ENCODE measurements at places on chromosomes 6 and 20.

- DNase-seq = peak; percentile 83
These were observed at the start of gene ITPR3 for GRCh38 chr6:33620856-33621710. ITPR3 (plus strand) TSS chr6:33621322; CDS start chr6:33621603, 281 bp downstream.

GRCh38 chr20:45187693-45188092 is 13.0 kb downstream of the PI3 start:
- DNase-seq = peak; percentile 63

DNA sequence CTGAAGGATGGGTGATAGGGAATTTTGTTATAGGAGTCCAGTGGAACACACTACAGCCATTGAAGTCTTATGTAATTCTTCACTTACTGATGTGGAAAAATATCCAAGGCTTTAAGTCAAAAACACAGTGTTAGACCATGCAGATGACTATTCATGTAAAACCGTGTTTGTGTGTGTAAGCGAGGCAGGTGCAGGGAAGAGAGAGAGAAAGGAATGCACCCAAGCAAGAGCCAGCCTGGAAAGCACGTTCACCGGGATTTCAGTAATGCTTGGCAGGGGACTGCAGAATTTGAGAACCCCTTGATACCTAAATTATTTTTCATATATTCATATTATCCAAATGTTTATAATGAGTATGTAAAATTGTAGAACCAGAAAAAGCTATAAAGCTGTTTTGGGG is 17.9 kb downstream of the RALGAPA2 start:
- DNase-seq = no peak

- no peak for DNase-seq
These were observed 69.3 kb downstream of the PTPN1 start for GRCh38 chr20:50579511-50579910.

GRCh38 chr20:44467289-44467883 is 8.3 kb upstream of the TTPAL start:
- DNase-seq = peak; percentile 66

DNA sequence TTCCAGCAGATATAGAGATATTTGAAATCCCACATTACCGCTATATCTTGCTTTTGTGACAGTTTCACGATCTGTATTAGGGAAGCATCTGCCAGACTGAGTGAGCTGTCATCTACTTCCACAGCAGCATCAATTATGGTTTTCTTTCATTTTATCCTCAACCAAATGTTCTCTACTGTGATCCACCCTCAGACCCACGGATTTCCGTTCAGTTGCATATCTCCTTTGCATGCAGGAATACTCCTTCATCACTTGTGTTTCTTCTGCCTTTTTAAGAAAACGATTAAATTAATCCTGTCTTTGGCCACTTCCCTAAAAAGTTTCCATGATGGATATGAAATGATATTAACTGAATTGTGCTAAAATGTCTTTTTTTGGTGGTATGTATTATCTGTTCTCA is 262.1 kb upstream of the ADGRB3 start:
- no peak for DNase-seq

DNA sequence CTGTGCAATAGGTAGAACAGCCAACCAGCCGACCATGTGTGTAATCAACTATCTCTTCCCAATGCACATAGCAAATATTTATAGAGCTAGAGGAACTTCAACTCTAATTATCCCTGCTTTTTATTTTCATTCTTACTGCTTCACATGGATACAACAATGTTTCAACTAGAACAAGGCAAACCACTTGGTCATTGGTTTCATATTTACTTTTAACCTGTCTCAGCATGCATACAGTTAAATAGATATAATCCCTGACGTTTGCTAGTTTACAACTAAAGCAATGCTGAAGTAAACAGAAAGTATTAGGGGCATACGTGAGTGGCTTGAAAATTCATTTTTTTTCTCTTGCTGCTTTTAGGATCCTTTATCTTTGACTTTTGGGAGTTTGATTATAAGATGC is 318.5 kb upstream of the MAP3K7 start:
- no peak for DNase-seq

- no peak for DNase-seq
These were observed 142.9 kb downstream of the ADGRB3 start for GRCh38 chr6:68777956-68778355.

DNA sequence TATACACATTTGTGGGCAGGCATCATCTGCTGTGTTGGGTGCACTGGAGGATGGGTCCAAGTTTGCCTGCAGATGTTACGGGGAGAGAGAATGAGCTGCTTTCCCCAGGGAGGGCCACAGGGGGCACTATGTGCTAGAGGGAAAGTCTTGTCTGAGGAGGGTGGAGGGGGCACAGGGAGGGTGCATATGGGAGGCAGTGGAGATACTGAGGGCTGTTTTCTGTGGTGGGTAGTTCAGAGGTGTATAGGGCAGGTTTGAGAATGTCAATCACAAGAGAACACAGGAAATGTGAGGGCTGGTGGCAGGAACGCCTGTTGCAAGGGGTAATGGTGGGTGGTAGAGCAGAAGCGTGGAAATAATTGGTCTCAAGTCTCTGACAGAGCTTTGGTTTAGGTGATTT is 7.7 kb upstream of the PTPRA start:
- DNase-seq = peak; percentile 69

DNA sequence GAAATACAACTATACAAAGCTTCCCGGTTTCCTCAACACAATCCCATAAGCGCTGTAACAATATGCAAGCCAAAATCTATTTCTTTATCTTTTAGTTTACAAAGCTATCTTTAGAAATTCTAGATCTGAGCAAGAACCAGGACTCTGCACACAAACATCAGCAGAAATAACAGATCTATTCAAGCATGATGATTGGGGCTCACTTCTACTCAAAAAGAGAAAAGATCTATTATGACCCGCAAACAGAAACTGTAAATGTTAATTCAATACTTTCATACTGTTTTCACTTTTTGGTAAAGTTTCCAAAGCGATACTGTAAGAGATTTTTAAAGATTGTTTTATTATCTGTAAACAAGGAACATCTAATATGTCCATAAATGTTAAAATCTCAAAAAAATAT is 86.6 kb downstream of the SESN1 start:
- DNase-seq = no peak

DNA sequence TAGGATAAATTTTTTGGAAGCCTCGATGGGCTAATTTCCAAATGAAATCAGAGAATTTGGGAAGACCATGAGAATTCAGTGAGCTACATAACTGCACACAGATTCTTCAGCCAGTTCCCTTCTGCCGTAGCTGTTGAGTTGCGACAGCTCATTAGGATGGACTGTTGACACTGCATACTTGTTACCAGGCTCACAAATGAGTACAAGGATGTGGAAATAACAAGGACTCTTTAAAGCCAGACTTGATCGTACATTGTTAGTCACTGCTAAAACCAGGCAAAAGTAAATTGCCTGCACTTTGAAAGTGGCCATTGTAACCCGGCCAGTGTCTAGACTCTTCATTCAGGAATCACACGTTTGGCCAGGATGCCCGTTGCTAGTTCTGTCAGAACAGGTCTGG is 37.0 kb downstream of the NDUFAF5 start:
- DNase-seq = no peak

DNA sequence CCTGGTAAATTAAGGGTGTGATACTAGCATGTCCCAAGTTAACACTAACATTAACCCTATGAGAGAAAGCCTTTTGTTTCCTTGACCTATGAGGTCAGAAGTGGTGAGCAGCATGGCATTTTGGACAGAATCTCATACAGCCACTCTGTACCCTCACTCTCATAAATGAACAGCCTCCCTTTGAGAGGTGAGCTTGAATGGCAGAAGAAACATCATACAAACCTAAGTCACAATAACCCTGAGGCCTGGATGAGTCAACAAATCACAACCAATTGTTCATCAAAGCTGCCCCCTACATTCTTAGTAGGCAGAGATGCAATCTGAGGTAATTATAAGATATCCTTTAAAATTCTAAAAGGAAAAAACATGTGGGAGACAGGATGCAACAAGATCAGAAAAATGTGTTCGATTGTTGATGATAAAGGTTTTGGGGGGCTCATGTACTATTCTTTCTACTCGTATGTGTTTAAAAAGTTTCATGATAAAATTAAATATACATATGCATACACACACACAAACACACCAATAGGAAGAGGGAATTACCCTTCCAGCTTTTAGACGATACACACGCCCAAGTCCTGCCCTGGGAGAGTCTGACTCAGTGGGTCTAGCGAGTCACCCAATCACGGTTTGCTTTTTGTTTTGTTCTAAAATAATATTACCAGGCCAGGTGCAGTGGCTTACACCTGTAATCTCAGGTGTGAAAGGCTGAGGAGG is 117.3 kb downstream of the ARHGAP18 start:
- no peak for DNase-seq

DNA sequence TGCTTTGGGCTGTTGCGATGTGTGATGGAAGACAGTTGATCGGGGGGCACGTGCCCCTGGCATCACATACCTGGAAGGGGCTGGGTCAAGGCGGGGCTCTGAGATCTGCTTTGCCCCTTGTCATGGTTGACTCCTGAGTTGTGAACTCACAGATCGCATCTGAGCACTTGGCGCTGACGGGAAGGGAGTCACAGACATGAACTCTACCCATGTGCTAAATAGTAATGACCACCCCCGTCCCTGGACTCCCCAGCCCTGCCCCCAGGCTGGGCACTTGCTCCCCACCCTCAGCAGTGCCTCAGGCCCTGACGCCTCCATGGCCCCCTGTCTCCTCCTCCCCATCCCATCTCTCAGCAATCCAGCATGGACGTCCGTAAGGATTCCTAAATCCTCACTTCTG is 107.0 kb downstream of the SYNDIG1 start:
- DNase-seq = no peak

- no peak for DNase-seq
These were observed 57.1 kb upstream of the BTN3A2 start for GRCh38 chr6:26307850-26308249.

DNA sequence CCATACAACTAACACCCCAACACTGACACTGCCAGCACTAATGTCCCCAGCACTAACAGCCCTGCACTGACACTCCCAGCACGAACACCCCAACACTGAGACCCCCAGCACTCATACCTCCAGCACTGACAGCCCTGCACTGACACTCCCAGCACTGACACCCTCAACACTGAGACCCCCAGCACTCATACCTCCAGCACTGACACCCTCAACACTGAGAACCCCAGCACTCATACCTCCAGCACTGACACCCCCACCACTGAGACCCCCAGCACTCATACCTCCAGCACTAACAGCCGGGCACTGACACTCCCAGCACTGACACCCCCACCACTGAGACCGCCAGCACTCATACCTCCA is 57.2 kb downstream of the ERMARD start:
- peak; percentile 17 for DNase-seq

- no peak for DNase-seq
These were observed 183.1 kb downstream of the GMPR start for GRCh38 chr6:16421462-16421960.

- DNase-seq = peak; percentile 72
These were observed 2.9 kb upstream of the OLIG3 start for GRCh38 chr6:137496909-137497720.

- DNase-seq = peak; percentile 94
These were observed 8.2 kb upstream of the AHCY start for GRCh38 chr20:34311118-34312023.

DNA sequence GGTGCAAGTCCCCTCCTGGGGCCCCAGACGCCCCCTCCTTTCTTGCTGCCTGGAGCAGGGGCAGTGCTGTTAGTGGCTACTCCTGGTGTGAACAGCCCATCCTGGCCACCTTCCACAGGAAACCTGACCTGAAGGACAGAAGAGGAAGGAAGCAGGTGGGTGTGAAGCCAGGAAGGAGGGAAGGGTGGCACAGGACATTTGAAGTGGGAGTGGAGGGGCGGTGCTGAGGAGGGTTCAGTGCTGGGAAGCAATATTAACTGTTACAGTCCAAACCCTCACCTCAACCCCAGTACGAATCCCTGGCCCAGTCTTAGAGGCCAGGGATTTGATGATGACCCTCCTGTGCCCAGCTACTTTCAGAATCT is 766 bp downstream of the PRICKLE4 start:
- no peak for DNase-seq

DNA sequence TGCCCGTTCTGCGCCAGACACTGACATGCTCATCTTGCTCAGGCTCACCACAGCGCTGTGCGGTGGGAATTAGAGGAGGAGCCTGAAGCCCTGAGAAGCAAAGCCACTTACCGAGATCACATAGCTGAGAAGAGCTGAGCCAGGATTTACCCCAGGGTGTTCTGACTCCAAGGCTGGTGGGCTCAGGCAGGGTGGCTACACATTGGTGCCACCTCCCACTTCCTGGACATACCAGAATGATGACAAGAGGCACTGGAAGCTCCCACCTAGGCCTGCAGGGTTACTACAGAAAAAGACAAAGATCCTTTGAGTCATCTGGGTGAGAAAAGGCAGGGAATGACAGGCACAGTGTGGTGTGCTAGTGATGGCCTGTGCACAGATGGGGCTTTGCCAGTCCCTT is 24.4 kb upstream of the FKBP1A start:
- DNase-seq = no peak

- no peak for DNase-seq
These were observed 103.8 kb upstream of the GLP1R start for GRCh38 chr6:38944655-38945279.

- no peak for DNase-seq
These were observed 32.9 kb upstream of the TCF21 start for GRCh38 chr6:133855991-133856370.

DNA sequence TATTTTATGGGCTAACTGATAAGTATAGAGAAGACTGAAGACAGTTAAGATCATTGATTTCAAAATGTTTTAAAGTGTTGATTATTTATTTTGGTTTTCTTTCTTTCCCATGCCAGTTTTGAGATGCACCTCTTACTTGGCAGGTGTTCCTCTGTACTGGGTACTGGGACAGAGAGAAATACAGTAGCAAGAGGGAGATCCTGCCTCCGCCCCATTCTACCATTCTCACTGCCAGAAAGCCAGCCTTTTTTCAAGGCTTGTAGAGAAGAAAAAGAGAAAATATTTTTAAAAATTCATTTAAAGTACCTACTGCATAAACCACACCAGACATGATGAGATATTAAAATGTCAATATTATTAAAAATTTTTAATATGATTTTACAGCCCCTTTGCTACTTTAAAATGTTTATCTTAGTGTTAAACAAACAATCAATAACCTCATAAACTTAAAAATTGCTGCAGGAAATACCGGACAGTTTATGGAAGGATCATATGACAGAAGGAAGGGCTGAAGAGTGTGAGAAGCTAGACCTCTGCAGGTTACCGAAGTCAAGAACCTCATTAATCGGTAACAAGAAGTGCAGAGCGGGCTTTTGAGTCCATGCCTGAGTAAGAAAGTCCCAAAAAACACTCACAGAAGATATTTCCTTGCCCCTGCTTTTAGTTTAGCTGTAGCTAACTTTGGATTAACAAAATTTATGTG is 117.8 kb upstream of the ESR1 start:
- no peak for DNase-seq

DNA sequence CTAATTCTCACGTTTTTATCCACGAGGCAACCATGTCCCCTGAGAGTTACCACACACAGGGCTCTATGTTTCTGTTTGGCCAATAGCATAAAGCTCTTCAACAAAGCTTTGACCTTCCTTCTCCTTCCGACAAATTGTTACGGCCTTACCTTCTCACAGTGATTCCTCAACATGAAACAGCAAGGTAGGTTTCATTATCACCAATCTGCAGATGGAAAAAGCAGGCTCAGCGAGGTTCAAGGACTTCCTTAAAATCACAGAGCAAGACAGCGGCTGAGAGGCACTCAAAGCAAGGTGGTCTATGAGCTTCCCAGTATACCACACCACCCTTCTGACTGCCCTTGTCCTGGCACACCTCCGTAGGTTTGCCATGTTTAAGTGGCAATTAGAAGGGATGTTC is 360.0 kb downstream of the CD83 start:
- DNase-seq = no peak
